ENCODE measurements at places on chromosomes 5 and 9.

DNA sequence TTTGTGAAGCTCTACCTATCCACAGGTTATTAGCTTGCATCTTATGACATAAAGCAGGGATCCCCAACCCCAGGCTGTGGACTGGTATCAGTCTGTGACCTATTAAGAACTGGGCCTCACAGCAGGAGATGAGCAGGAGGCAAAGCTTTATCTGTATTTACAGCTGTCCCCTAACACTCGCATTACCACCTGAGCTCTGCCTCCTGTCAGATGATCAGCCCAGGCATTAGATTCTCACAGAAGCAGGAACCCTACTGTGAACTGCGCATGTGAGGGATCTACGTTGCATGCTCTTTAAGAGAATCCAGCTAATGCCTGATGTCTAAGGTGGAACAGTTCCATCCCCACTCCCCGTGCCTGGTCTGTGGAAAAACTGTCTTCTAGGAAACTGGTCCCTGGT, 19.7 kb downstream of the FBXW11 start:
- no peak for DNase-seq

DNA sequence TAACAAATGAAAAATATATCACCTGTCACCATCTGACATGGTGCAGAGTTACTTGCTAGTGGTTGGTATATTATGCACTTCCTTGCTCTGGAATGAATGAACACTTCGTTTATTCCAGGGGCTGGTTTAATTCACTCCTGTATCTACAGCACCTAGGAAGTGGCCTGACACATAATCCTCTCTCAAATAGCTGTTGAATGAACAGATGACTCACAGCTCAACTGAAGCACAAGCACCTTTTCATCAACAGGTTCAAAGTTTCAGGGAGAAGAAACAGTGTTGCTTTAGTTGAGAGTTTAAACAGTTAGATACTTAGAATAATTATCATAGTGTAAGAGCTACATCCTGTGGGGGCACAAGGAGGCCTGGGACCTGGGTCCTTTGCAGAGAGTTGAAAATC, 135.0 kb upstream of the DAP start:
- DNase-seq = no peak

DNA sequence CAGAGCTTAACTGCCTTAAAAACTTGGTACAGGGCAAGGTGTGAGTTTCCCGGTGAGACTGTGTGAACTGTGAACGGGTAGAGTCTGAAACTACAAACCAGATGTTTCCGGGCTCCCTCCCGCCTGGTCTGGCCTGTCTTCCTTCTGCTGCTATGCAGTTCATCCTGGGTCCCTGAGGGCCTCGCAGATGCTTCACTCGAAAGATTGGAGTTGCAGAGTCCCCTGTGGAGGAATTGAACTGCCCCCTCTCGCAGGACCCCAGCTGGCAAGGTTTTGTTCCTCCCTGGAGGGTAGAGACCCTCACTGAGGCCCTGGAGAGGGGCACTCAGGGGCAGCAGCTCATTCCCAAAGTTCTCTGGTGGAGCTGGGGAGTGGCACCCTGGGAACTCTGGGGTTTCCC, 533 bp downstream of the DCANP1 start:
- DNase-seq = no peak

- no peak for DNase-seq
Observed at GRCh38 chr5:151104795-151105194, 24.0 kb upstream of the TNIP1 start.

GRCh38 chr9:107486674-107487520, 2.7 kb downstream of the KLF4 start:
- DNase-seq = no peak

DNA sequence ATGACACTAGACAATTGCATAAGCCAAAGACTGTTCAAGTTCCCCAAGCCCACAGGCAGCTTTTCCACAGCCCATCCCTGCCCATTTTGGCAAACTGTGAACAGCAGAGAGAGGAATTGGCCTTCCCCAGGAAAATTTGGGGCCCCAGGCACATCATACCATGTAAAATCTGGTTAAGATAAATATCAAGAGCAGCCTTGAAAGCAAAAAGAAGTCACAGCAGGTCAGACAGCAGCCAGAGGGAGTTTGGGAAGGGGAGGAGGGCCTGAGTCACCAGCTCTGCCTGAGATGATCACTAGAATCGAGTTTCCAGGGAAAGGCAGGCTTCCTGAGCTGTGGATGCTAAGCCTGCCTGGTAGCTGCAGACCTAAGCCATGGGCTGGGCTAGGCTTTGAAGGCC, 179.2 kb downstream of the RFK start:
- DNase-seq = no peak

- no peak for DNase-seq
Observed at GRCh38 chr9:108142504-108143201, 653.1 kb upstream of the KLF4 start.

DNA sequence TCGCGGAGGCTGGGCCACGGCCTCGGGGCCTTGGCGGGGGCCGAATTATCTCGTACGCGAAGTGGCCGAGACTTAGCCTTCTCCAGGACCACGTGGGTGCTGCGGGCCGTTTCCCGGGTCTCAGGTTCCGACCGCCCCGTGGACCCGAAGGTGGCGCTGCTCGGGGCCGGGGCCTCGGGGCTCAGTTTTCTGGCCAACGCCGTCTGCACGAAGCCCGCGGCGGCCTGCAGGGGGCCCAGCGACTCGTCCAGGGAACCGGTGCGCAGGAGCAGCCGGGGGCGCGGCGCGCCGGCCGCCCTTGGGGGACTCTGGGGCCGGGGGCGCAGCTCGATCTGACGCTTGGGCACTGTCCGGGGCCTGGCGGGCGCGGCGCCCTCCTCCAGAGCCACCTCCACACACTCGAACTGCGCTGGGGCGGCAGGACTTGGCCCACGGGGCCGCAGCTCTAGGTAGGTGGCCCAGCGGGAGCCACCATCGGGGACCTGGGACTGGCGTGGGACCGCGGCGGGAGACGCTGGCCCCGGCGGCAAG, 716 bp downstream of the PROB1 start:
- no peak for DNase-seq

DNA sequence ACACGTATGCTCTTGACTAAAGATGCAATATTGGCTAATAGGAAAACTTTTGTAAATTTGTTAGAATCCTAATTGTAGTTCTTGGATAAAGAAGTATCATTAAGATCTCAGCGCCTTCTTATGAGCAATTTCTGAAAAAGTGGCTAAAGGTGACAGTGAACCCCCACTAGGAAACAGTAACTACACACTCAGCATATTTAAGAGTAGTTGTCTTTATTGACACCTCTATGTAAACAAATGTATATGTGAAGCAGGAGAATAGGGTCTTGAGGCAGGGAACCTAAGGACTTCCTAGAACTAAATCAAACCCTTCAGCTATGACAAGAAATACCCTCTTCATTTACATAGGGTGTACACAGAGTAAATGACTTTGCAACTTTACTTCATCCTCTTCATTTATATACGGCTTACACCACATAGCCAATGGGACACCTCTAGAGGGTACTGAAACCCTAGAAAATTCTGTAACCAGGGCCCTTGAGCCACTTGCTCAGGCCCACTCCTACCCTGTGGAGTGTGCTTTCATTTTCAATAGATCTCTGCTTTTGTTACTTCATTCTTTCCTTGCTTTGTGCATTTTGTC, 2.8 kb downstream of the NIPSNAP3A start:
- no peak for DNase-seq

GRCh38 chr9:110316261-110317075, 21.2 kb downstream of the TXNDC8 start:
- no peak for DNase-seq

DNA sequence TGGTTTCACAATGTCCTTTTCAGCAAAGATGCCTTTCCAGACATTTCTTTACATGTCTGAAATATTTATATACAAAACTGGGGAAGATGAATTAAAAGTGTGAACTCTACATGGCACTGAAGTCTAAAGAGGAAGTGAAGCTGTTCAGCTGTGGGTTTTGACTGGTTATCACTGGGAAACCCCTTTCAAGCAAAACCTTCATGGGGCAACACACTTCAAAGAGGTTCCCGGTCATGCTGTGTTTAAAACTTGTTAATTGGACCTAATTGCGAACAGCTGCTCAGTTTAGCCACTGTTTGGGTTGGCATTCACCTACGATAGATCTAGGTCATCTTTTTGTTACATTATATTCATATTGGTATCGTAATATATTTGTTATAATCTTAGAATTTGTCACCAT, 20.0 kb upstream of the GDNF start:
- no peak for DNase-seq

GRCh38 chr9:114798101-114798500, 7.7 kb downstream of the TNFSF15 start:
- no peak for DNase-seq

DNA sequence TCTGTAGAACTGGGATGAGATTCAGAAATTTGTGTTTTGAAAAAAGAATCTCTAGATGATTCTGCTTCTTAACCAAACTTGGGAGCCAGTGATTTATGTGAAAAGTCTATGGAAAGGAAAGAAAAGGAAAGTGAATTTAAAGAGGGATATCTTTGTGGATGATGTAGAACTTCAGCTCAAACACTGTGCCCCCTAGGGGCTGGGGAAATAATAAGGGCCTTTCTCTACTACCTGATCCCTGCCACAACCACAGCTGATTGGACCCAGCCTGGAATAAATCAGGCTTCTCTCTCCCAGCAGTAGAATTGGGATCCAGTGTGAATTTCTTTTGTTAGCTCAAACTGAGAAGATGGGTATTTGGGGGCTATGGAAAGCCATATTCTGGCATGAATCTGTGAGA, 155.0 kb downstream of the PRELID2 start:
- DNase-seq = no peak

All from iPS DF 19.7 (cell line).